ENCODE measurements at places on chromosomes 1 and 21.
A peak's percentile ranks its signal among the peaks of the same experiment; 100 is the strongest.

- DNase-seq = no peak
These were observed 60.4 kb downstream of the B3GALT5 start for GRCh38 chr21:39673163-39673562.

DNA sequence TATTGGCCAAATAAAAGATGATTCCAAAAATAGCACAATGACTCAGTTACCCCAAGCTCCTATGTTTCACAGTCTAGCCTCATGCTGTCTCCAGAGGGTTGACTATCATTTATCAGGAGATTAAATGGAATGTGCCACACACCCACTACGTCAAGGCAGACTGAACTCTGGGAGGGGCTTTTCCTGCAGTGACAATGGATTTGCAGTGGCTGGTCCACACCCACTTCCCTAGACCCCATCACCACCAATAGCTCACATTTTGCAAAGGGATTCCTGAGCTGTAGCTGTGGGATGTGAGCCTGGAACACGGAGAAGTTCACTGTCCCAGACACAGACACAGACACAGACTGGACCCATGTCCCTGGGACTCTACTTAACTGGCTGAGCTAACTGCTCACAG lies 77.1 kb downstream of the HLCS start:
- DNase-seq = no peak

- DNase-seq = no peak
These were observed 22.4 kb upstream of the PADI2 start for GRCh38 chr1:17141441-17142197.

- peak; percentile 39 for DNase-seq
These were observed 526 bp upstream of the SLC25A24 start for GRCh38 chr1:108200687-108201051.

DNA sequence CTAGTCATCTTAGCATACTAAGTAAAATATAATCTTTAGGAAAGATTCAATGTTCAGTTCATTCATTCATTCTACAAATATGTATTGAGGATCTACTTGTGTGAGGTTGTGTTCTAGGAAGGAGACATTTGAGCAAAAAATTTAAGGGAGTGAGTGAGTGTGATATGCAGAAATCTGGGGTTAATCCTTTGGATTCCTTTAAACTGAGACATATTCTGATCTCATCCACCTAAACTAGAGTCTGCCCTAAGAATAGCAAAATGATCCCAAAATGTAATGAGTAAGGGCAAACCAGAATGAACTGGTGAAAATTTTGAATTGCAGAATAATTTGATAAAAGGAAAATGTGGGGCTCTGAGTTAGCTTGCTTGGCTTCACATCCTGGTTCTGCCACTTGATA lies 8.6 kb downstream of the UBE2U start:
- DNase-seq = no peak

DNA sequence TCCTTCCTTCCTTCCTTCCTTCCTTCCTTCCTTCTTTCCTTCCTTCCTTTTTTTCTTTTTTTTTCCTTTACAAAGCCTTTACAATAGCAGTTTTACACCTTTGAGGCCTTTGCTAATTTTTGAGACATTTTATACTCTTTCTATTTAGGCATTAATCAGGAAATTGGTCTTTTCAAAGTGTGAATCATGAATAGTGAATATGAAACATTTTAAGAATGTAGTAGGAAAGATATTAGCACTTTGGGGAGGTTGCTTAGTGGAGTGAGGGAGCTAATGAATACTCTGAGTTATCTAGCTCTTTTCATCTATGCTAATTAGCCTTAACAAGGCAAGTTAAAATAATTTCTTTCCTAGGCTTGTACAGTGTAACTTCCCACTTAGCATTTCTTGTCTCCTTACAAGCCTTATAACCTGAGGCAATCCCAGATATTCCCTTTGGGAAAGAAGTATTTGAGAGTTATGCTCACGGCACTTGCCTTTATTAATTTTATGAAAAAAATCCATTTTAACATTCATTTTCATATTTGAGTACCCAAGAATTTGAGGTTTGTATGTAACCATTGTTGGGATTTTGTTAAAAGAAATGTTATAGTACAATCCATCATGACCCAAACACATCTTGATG lies 122.6 kb downstream of the NTNG1 start:
- no peak for DNase-seq

- no peak for DNase-seq
These were observed 19.1 kb downstream of the PROX1 start for GRCh38 chr1:214006845-214007244.

- no peak for DNase-seq
These were observed 11.3 kb upstream of the MFSD2A start for GRCh38 chr1:39943471-39944290.

DNA sequence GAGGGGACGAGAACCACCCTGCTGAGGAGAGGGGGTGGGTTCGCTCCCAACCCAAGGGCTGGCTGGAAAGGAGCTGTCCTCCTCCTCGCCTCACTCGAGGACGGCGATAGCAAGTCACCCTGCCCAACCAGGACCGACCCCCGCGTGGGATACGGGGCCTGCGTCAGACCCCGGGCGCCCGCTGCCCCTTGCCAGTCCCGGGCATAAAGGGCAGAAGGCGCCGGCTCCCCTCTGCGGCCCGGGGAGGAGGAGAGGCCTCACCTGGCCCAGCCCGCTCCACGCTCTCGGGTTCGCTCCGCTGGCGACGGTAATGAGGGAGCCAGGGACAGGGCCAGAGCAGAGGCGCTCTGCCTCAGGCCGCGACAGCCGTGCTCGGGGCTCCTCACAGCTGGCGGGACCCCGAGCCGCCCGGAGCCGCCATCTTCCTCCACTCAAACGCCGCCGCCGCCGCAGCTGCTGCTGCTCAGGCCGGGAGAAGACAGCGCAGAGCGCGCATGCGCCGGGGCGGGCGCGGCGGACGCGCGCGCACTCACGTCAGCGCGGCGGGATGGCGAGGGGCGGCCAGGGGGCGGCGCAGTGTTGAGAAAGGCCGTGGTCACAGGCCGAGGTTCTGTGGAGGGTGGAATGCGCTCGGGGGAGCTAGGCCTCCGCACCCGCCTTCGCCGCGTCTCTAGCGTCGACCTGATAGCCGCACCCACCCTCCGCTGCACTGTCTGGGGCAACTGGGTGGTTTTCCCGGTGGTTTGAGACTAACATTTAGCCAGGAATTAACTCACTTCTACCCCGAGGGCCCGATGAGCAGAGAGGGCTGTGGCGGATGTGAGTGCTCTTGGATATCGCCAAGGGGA lies at the start of gene FBXO42:
Gene FBXO42, minus strand, starts transcription at position 487 of the 848 bp plus-strand sequence. CDS start 37,062 bp downstream, outside the sequence.
- peak; percentile 63 for DNase-seq

DNA sequence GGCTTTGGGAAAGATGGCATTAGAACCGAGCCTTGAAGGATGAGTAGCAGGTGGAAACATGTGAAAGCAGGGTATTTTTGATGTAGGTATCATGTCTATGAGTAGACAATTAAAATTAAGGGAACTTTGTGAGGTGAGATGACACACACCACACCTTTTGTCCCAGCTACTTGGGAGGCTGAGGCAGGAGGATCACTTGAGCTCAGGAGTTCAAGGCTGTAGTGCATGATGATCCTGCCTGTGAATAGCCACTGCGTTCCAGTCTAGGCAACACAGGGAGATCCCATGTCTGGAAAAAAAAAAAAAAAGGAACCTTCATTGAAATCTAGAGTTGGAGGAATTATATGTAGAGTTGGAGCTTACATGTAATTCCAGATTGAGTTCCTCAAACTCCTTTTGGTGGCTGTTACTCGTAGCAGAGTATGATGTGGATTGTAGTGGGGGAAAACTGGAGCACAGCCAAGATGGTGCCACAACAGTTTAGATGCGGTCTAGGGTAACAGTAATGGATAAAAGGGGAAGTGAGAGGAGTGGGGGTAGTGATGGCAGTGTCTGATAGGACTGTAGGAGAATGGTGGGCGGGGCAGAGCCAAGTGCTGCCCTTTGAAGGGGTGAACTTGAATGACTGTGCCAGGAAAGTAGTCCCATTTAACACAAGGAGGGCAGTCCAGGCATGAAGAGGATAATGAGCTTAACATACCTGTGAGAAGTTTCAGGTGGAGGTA lies 17.4 kb downstream of the AK4 start:
- no peak for DNase-seq

- DNase-seq = no peak
These were observed 18.5 kb upstream of the S100A7 start for GRCh38 chr1:153478692-153479618.

DNA sequence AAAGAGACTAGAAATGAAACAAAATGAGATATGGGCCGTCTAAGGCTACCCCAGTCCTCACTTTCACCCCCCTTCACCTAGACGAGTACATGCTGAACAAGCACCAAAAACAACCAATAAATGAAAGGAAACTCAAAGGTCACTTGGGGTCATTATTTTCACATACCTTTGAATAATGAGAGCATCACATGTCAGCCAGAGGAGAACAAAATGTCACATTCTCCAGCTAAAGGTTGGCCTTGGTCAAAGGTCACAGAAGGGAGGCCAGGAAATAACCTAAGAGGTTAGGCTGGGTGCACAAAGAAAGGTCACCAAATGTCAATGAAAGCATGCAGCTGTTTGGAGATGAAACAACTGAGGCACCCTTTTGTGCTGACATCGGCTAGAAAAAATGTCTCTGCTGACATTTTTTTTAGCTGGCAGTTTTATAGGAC lies 288.7 kb upstream of the USP25 start:
- no peak for DNase-seq
